ENCODE measurements at places on chromosomes 3 and 15.

DNA sequence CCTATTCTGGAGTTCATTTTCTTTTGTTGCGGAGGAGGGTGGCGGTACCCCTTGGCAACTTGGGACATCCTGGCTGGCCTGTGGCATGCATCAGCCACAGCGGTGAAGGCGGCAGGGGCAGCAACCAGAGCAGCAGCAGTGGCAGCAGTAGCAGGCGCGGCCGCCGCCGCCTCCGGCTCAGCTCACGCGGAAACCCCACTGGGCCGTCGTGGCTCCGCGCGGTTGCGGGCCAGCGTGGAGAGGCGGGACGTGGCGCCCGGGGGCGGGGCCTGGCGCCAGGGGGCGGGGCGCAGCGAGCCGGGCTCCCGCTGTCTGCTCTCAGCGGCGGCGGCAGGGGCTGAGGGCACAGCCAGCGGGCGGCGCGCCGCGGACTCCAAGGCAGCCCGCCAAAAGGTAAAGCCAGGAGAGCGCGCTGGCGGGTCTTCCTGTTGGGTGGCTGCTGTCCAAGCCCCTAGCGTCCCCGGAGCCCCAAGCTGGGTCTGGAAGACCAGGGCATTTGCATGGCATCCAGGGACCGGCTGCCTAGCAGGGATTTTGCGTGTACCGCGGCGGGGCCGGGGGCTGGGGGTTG lies 334.4 kb upstream of the THRB start:
- DNase-seq, result no peak

- DNase-seq, result no peak
Measured at GRCh38 chr15:33524274-33524673, 213.5 kb downstream of the RYR3 start.

DNA sequence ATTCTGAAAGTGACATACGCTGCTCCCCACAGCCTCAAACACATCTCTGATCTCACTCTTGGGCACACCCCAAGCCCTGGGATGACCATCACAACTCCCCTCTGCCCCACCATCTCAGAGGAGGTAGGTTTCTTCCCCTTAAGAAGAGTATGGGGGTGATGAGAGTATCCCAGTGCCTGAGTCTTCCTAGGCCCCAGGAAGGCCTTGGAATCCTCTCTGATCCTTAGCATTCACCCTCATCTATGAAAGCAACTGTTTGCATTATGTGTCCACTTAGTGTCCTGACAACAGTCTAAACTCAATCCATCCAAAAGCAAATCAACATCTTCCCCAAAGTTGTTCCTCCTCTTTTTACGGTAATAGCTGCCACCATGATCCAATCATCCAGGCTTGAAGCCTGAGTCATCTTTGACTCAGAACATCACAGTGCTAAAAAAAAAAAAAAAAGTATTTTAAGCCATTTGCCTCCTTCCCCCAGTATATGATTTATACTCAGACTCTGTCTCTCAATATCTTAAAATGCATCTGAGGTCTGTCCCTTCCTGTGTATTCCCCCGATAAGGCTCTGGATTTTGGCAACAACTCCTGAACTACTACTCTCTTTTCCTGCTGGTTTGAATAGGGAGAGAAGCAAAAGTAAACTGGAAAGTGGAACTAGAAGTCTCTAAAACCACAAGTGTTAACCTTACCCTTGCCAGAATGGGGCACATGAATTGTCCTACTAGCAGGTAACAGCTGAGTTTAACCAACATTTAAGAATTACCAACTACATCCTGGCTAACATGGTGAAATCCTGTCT lies 22.5 kb downstream of the POPDC2 start:
- peak; percentile 52 for DNase-seq

- DNase-seq, result no peak
Measured at GRCh38 chr3:42804831-42805132, 492 bp upstream of the HIGD1A start.

DNA sequence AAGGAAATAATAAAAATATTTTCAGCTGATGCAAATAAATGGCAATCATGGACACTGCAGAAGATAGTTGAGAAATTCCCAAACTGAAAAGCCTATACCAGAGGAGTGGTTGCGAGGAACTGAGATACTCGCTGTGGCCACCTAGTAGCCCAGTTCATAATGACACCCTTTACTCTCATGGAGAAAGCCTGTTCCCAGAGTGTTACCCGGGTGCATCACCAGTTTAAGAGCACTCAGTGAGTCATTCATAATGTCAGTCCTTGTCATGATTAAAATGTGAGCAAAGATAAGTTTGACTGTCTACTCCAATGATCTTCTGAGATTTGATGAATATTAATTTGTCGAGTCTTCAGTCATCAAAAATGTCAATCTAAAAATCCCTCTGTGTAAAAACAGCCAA lies 138.4 kb upstream of the LRRC3B start:
- no peak for DNase-seq

DNA sequence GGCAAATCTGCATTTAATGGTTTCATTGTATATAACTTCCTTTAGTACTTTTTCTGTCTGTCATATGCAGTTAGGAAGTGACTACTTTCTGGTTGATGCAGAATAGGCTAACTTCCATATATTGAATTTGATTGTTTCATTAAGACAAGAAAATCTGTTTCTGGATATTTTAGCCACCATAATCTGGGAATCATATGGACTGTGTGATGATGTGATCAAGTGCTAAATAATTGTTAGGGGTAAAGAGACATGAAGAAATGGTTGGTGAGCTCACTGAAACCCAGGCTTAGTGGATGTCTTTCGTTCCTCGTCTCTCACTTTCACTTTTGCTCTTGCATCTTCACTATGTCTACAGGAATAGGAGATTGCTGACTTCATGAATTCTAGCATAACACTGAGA lies 3.5 kb upstream of the MNS1 start:
- DNase-seq, result no peak

DNA sequence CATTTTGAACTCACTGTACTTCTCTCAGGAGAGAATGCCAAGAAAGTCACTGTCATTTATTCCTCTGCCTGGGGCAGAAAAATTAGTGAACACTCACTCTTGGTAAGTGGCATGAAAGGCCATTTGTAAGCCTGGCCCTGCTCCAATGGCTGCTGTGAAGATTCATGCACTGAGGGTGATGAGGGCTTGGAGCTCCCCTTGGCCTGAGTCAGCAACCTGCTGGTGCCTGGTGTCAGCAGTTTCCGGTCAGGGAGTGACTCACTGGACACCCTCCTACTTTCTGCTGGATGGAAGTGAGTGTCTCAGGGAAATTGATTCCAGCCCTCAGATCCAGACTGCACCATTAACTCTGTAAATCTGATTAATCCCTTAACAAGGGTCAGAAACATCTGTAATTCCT lies 37.6 kb downstream of the TRA2B start:
- peak; percentile 78 for DNase-seq

- DNase-seq, result no peak
Measured at GRCh38 chr3:11248596-11248995, 23.6 kb upstream of the ATG7 start.

DNA sequence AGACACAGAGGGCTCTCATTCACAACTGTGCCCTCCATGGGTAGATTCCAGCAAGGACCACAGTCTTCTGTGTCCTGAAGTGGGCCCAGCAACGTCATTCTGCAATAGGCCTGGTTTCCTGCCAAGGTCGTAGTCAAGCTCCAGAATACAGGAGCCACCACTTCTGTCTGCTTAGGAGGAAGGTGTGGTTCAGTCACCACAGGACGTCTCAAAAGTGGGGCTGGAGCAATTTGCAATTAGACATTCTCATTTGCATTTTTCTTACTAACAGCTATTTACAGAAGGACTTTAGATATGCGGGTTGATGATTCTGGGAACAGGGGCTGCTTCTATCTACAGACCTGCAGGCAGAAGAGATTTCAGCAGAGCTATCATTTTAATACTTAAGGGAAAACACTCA lies 58.7 kb upstream of the MYRIP start:
- DNase-seq, result no peak

GRCh38 chr15:40498891-40499290 lies 28.1 kb downstream of the CHST14 start:
- DNase-seq, result no peak

DNA sequence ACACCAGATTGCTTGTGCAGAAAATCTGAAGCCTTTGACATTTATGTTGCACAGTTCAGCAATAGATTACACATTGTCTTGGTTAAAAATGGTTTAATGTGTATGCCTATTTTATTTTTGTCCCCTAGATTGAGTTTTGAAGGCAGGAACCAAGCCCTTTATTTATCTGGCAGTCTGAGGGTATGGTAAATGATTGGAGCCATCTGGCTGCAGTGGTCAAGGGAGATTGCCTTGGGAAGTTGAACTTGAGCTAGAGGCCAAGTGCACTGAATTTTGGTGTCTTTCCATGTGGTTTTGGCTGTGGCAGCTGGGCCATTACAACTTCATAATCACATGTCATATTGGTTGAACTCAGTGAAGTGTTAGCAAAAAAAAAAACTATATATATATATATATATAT lies 248.7 kb upstream of the C2CD4B start:
- DNase-seq, result no peak

GRCh38 chr15:77436822-77437221 lies 16.1 kb downstream of the HMG20A start:
- no peak for DNase-seq

DNA sequence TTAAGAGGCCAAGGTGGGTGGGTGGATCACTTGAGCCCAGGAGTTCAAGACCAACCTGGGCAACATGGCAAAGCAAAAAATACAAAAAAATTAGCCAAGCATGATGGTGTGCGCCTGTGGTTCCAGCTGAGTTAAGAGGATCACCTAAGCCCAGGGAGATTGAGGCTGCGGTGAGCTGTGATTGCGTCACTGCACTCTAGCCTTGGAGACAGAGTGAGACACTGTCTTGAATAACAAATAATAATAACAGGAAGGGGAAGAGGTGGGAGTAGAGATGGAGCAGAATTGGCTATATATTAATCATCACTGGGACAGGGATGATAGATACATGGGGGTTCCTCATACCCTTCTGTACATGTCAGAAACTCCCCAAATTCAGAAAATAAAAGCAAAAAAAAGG lies 23.8 kb upstream of the NMB start:
- no peak for DNase-seq

DNA sequence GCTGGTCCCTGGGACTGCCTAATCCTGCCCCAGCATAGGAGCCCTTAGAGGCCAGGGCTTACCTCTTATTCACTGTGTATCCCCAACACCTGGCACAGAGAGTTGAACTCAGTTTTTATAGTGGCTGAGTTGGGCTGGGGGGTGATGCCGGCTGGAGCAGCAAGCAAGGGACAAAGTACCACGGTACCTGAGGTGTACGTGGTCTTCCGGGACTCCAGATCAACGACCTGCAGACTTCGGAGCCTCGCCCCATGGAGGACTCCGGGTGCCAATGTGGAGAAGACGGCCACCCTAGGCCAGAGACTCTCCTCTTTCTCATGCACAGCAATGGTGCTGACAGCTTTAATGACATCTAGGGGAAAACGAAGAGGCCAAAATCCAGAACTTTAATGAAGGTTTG lies 8.1 kb downstream of the WDR73 start:
- DNase-seq, result no peak

DNA sequence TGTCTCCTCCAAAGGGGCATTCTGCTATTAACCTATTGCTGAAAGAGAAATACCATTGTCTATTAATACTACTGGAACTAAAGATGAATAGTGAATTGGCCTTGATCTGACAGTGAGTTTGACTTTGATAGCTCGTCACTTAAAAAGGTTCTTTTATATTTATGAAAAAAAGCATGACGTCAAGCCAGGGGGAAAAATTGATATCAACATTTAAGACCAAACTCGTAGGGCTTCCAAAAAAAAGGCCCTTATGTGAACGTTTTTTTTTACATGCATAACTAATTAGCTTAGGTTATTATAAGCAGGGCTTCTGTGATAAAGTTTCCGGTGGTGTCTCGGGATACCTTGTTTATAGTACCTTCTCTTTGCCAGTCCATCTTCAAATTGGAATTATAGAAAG lies 63.3 kb upstream of the SAMMSON start:
- no peak for DNase-seq

DNA sequence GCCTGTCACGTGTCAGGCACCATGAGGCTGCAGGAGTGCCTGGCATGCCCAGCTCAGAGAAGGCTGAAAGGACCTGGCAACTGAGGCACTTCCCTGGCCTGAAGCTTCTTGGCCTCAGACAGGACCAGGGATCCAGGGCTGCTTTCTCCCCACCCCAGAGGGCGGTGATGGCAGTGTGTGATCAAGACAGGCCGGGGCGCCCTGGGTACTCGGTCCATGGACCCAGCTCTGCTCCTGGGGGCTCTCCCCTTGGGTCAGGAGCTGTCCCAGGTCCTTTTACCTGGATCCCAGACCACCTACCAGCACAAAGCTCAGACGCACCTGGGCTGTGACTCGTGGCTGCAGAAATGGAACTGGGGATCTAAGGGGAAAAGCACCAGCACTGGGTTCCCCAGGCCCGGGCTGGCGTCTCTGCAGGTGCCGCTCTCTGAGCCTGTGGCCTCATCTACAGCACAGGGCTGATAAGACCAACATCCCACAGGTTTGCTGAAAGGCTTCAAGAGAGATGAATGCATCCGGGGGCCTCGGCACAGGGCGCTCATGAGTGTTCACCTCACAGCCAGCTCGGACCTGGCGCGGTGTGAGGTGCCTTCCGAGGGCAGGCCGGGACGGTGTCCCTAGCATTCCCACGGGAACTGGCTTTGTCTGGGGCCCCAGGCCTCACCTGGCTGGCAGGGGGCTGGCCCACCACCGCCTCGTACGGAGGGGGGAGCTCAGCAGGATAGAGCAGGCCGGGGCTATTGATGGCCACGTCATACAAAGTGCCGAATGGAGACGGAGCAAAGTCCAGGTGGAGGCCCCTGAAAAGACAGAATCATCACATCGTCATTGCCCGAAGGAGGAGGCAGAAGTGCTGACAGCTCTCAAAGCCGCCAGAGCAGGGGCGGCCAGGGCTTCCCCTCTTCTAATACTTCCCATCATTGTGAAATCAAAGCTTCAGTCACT lies 133.6 kb downstream of the NSMCE3 start:
- DNase-seq, result no peak

DNA sequence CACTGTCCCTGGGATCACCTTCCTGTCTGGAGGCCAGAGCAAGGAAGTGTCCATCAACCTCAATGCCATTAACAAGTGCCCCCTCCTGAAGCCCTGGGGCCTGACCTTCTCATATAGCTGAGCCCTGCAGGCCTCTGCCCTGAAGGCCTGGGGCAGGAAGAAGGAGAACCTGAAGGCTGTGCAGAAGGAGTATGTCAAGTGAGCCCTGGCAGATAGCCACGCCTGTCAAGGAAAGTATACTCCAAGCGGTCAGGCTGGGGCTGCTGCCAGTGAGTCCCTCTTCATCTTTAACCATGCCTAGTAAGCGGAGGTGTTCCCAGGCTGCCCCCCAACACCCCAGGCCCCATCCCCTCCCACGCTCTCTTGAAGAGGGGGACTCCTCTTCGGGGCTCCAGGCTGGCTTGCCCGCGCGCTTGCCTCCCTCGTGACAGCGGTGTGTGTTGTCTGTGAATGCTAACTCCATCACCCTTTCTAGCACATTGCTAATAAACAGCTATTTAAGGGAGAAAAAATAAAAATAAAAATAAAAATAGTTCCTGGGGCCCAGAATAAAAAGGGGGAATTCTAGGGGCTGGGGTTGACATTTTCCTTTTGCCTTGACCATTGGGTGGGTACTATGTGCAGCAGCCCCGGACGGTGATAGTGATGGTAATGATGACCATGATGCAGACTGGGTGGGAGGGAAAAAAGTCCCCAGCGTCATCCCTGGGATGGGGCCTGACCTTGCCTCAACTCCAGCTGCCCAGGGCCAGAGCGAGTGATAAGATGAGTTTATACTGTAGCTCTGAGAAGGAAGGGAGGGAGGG lies 3.3 kb upstream of the ALAS1 start:
- DNase-seq, result no peak

GRCh38 chr3:115549071-115549470 lies 74.2 kb upstream of the GAP43 start:
- no peak for DNase-seq
